ENCODE measurements at places on chromosomes 7 and 10.
A peak's percentile ranks its signal among the peaks of the same experiment; 100 is the strongest.

DNA sequence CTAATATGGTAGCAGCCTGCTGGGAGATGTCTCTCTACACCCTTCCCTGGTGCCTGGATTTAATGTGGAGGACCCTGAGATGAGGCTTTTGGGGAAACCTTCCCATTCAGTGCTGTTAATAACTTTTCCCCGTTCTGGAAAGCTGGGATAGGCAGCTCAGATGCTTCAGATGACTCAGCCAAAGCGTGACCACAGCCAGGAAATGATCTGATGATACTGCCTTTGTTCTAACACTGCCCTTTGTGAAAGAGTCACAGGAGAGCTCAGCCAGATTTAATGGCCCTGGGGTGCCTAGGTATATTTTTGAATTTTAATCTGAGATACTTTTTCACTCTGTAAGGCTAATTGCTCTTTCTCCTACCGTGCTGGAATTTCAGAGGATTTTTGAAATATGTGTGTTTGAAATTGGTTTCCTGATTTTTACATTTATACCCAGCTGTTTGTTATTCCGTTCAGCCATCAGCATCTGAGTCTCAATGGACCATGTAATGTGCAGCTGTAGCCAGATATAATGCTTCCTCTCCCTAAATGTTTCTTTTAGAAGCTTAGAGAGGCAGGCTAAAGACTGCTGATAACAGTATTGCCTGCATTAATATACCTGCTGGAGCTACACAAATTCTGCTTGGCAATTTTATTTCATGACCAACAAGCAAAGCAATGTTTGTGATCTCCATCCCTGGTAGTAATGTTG is 17.8 kb downstream of the CELF2 start:
- DNase-seq = no peak

- DNase-seq = no peak
Measured at GRCh38 chr7:107813524-107813923, 10.5 kb upstream of the SLC26A3 start.

DNA sequence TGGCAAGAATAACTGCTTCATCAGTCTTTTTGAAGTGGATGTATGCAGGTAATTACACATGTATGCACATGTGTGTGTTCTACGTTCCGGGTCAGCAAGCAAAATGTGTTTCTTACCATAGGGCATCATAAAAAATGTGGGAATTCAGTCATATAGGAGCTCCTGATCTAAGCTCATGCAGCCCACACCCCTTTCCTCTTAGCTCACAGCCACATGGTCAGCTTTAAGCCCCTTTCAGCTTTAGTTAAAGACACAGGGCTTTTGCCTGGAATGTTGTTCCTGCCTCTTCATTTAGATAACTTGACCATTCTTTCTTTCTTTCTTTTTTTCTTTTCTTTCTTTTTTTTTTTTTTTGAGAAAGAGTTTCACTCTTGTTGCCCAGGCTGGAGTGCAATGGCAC is 258.1 kb downstream of the RPS24 start:
- no peak for DNase-seq

- DNase-seq = no peak
Measured at GRCh38 chr10:93849593-93849992, 44.2 kb upstream of the SLC35G1 start.

DNA sequence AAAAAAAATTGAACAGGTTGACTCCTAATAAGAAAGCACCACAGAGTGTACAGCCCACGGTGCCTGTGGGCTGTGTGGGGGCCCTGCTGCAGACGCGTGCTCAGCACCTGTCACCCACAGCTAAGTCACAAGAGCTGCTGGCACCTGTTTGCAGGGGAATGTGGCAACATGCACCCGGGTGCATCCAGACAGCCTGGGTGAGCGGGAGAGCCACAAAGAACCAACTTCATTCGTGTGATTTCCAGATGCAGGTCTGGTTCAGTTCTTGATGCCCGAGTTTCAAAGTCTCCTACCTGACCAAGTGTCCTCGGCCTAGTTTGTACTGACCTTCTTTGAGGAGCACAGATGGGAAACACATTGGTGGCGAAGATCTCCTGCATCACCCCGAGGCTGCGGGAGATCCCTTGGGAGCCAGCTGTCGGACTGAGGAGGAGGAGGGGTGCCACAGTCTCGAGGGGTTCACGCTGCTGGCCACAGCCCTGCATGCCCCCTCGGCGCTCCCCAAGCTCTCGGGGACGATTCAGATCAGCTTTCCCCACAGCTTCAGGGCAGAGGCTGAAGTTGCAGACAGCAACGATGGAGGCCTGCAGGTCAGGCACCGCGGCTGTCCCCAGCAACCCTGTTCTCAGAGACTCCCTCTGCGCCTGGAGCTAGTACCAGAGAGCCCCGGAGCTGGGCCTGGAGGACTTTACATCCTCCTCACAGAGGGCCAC is 35.3 kb downstream of the AMZ1 start:
- no peak for DNase-seq

GRCh38 chr7:120334475-120334874 is 61.5 kb downstream of the KCND2 start:
- no peak for DNase-seq

GRCh38 chr10:128854204-128854603 is 612.8 kb upstream of the MGMT start:
- no peak for DNase-seq

DNA sequence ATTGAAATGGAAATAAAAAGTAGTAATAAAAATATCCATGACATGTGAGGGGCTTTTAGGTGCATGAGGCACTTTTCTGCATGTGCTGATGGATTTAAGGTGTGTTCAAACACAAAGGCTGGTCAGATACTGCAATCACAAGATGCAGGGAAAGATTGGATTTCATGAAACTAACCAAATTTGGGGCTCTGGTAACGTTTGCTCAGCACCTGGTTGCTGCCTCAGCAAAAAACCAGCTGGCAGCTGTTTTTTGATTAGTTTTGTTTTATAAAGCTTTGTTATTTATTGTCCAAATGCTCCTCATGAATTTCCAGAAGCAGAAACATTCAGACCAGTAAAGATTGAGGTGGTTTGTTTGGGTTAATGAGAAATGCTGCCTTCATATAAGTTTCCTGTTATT is 195.7 kb upstream of the NRG3 start:
- no peak for DNase-seq

GRCh38 chr7:117990834-117991233 is 117.6 kb upstream of the CTTNBP2 start:
- DNase-seq = no peak

GRCh38 chr7:114889646-114890285 is 32.1 kb upstream of the MDFIC start:
- no peak for DNase-seq

GRCh38 chr7:130872341-130872740 is 138.3 kb upstream of the KLF14 start:
- no peak for DNase-seq

DNA sequence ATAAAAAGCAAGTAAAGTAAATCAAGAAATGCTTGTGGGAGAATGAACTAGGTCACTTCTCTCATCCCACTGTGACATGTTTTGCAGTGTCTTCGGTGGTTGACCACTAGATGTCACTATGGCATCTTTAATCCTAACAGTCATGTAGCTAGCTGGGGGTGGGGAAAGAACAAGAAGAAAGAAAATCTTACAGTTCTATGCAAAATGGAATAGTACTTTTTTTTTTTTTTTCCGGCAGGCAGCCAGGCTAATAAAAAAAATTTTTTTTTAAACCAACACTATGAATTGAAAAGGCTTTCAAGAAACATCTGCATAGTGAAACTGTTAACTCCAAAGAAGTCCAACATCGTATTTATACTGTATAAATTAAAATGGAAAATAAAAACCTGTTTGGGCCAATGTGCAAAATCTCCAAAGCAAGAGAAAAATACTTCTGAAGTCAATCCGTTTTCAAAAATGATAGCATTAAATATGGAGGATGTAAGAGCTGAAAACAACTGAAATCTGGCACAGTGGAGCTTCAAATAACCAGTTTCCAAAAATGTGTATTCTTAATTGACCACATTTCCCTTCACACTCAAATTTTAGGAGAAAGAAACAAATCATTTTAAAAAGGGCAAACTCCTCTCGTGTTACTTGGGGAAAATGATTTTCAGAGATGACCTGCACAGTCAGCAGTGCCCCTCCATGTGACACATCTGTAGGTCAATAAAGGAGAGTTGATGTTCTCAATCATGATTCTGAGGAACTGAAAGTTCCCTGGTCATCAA is 38.5 kb downstream of the CDK1 start:
- peak; percentile 53 for DNase-seq

DNA sequence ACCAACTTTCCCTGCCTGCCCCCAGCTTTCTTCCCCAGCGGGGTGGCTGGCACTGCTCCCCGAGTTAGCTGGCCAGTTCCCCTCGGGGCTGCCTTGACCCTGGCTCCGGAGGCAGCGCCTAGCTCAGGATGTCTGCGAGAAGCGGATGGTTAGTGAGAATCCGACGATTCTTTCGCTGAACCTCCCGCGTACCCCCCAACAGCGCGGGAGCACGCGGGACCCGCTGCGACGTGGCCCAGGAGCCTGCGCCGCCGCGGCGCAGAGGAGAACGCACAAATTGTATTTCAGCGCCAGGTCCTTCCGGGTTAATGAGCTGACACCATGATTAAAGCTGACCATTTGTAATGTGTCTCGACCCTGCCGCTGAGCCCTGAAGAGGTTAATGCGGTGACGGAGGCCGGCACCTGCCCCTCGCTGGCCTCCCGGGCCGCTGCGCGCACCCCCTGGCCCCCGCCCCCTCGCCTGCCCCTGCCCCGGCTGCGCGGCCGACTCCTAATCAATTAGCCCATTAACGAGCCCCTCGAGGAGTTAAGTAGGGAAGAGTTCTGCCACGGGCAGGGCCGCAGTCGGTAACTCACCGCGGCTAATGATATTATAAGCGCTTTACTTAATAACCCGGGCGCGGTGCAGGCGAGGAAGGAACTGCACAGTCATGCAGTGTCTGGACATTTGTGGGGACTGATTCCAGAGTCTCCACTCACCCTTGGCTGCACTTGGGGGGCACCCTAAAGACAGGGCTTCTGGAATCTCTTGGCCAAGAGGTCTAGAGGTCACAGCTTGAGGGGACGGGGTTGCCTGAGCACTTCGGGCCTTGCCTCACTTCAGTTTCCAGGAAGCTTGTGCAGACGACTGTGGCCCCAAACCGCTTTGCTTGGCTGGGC is 1.7 kb upstream of the HMX2 start:
- DNase-seq = no peak

DNA sequence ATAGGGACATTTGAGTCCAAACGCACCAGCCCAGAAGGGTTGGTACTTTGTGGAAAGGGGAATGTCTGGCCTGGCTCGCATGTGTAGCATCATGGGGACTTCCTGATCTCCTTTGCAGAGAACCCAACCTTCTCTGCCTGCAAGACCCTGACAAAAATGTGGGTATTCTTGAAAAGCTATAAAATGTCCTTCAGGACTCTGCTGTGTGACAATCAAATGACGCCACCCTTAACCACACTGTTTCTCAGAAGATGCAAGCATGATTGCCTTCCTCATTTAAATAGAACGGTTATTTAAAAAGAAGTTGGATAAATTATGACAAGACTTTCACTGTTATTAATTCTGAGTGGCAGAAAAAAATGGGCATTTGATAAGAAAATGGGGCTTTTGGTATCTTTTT is 15.1 kb upstream of the GPR15LG start:
- DNase-seq = no peak

- DNase-seq = no peak
Measured at GRCh38 chr7:2154831-2155230, 77.9 kb downstream of the MAD1L1 start.

DNA sequence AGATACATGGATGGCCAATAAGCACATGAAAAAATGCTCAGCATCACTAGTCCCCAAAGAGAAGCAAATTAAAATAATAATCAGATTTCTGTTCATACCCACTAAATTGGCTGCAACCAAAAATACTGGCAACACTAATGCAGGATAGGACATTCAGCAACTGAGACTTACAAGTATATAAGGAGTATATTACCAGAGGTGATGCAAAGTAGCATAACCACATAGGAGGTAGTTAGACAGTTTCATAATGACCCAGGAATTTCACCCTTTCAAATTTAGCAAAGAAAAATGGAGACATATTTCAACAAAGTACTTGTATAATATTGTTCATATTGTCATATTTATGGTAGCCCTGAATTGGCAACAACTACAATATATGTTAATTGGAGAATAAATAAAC is 727.8 kb downstream of the GRID1 start:
- no peak for DNase-seq

DNA sequence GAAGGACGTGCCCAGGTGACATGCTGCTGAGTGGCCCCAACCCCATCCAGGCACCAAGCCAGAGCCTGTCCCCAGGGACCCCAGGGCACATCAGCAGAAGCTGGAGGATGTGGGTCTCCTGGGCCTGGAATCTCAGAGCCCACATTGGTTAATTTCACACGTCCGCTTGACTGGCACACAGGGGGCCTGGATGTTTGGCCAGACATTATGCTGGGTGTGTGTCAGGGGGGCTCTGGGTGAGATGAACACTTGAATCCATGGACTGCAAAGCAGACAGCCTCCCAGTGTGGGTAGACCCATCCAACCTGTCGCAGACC is 79.1 kb upstream of the RET start:
- DNase-seq = no peak

- no peak for DNase-seq
Measured at GRCh38 chr7:139049111-139049510, 13.3 kb upstream of the ZC3HAV1L start.

GRCh38 chr7:56091591-56091990 is 1.2 kb downstream of the PHKG1 start:
- DNase-seq = no peak

DNA sequence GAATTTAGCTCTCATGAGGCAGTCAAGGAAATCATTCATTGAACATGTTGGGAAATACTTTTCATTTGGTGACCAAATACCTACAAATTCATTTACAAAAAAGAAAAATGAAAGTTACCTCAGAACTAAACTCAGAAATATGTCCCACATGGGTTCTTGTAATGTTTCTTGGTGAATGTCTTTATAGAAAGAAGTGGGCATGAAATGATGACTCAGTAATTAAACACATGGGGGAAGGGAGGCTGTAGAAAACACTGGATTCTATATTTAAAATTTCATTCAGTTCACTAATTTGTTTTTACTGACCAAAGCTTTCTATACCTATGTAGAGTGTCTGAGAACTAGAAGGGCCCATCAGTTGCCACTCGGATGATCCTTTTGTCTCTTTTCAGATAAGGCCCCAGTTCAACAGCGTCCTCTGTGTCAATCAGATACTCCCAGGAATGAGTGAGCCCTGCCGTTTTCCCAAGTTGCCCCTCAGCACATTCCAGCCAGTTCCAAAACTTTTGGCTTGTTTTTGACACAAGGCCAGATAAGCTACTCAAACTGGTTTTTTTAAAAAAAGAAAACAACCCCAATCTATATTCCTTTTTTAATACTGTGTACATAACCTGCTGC is 49.3 kb upstream of the AGBL3 start:
- no peak for DNase-seq

GRCh38 chr7:19117091-19117869 is at the start of gene TWIST1:
Gene TWIST1 (minus strand): TSS chr7:19117636. CDS start chr7:19117321, 315 bp downstream.
- no peak for DNase-seq

- peak; percentile 98 for DNase-seq
Measured at GRCh38 chr7:105012503-105013220, 1.3 kb upstream of the KMT2E start.

- no peak for DNase-seq
Measured at GRCh38 chr7:42567051-42567450, 330.0 kb upstream of the GLI3 start.
